Fibroblast of the aortic adventitia (primary cell): ENCODE measurements at places on chromosomes 11 and 22.

DNA sequence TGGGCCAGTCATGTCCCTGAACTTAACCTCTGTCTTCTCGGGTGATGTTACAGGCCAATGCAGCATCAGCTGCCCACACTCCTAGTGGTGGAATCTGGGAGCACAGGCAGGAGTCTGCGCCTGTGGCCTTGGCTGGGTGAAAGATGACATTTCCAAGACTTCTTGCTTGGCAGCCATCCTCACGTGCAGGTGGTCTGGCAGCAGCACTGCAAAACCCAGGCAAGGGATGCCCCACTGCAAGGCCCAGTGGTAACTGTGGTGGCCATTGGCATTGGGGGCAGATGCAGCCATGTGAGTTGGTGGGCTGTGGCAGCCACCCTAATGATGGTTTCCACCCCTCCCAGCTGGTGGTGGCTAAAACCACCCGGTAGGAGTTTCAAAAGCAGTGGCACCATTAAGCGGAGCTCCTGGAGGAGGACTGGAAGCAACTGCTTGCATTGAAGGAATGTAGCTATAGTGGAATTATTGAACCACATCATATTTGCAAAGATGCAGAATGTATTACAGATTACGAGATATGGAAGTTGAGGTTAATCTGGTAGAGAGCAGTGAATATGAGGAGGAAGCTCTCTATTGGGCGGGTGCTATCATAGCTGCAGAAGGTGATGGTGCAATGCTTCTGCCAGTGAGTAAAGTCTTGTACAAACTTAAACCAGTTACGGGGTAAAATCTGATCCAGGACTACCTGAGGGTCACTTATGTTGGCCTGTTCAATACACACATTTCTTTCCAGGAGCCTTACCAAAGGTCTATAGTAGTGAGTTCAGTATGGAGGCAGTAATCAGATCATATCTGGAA lies 120.7 kb upstream of the TOP3B start:
- DNase-seq: no peak

- DNase-seq: no peak
Measured at GRCh38 chr11:46553814-46554212, 40.0 kb downstream of the AMBRA1 start.

- DNase-seq: no peak
Measured at GRCh38 chr22:25352294-25352680, 132.8 kb downstream of the CRYBB2 start.

DNA sequence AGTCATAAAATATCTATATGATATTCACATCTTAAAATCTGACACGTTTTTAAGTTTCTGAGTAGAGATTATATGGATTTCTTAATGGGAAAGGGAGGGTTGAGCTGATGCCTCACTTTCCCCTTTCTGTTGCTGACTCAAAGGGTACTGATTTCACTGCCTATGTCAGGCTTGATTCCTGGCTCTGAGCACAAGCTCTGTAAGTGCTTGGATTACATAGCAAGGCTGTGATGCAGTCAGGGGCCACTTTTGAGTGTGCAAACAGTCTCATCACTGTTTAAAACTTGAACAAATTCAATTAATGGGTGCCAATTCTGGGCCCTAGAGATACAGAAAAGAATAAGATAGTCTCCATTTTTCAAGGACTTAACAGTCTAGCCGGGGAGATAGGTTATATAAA lies 14.4 kb downstream of the ATXN10 start:
- peak; percentile 60 for DNase-seq
